ENCODE measurements at places on chromosomes 12 and 14.

DNA sequence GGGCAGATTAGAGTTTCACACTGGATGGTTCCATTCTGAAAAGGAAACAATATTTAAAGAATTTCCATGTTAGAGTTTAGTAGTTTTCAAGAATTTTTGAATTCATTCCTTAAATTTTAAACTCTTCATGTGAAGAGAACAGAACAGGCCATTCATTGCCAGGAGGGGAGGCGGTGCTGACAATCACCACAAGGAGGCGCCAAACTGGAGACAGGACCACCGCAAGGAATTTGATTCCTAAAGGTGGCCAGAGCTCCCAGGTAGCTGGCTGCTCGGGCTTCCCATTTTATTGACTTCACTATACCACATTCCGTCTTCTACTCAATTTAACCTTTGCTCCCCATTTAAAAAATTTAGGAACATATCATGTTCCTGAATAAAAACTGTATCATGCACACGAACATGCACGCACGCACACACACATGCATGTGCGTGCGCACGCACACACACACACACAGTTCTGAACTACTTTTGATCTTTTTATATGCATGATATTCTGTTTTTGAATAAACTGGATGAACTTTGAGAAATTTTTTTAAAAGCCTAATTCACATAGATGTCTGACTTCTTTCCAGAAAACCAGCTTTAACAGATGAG lies 101.2 kb downstream of the NELL2 start:
- peak; percentile 12 for DNase-seq

DNA sequence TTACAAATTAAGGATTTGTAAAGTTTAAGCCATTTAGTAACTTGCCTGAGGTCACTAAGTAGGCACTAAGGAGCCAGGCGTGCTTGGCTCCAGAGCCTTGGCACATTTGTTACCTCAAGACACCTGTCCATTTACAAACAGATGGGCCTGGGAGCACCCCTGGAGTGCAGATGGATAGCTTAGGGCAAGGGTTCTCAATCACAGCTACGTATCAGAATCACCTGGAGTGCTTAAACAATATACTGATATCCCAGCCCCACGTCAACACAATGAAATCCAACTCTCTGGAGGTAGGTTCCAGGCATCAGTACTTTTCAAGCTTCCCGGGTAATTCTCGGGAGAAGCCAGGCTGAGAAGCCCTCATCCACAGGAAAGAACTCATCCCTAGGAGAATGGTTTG lies 45.4 kb downstream of the SLC8A3 start:
- DNase-seq, result no peak

DNA sequence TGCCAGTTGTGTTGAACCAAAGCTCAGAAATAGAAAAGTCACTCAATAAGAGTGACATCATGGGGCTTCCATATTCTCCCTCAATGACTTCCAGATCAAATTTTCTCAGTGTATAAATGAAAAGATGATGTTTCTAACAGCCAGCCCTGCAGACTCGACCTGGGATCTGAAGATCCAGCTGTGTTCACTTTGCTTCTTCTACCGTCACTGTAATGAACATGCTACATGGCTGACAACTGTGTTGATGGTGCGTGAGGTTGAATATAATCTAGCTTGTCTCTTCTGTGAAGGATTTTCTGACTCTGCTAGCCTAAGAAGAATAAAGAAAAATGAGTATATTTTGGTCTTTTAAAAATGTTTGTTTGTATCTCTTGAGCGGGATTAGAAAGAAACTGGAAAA lies 577.8 kb downstream of the ETNK1 start:
- DNase-seq, result no peak

DNA sequence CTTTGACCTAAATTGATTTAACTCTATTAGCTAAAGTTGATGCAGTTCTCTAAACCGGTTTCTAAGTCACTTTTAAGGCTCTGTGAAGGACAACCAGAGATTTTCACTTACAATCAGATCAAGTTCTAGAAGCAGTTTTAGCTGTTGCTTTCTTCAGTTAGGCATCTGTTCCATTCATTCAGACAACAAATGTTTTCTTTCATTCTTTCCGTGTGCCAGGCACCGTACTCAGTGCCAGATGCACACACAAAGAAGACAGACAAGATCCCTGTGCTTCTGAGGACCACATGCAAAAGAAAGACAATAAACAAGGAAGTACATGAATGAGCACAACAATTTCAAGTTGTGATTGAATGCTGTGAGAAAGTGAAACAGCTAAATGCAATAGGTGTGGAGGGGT lies 11.1 kb upstream of the EGLN3 start:
- no peak for DNase-seq

- DNase-seq, result no peak
Observed at GRCh38 chr12:76768576-76768975, 4.7 kb downstream of the ZDHHC17 start.

DNA sequence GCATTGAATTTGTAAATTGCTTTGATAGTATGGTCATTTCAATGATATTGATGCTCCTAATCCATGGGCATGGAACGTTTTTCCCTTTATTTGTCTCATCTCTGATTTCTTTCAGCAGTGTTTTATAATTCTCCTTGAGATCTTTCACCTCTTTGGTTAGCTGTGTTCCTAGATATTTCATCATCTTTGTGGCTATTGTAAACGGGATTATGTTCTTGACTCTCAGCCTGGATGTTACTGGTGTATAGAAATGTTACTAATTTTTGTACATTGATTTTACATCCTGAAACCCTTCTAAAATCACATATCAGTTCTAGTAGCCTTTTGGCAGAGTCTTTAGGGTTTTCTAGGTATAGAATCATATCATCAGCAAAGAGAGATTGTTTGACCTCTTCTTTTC lies 52.6 kb downstream of the SYNE2 start:
- no peak for DNase-seq

- no peak for DNase-seq
Observed at GRCh38 chr12:93918262-93918661, 230.1 kb upstream of the PLXNC1 start.

DNA sequence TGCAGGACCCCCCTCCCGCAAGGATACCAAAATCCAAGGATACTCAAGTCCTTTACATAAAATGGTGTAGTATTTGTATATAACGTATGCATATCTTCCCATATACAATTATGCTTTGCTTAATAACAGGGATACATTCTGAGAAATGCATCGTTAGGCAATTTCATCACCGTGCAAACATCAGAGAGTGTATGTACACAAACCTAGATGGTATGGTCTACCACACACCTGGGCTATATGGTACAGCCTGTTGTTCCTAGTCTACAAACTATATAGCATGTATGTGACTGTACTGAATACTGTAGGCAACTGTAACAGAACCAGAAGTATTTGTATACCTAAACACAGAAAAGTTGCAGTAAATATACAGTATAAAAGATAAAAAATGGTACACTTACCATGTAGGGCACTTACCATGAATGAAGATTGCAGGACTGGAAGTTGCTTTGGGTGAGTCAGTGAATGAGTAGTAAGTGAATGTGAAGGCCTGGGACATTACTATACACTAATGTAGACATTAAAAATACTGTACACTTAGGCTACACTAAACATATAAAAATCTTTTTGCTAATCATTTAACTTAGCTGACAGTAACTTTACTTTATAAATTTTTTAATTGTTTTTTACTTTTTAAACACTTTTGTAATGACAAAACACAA lies 141.1 kb downstream of the SLC41A2 start:
- DNase-seq, result no peak

DNA sequence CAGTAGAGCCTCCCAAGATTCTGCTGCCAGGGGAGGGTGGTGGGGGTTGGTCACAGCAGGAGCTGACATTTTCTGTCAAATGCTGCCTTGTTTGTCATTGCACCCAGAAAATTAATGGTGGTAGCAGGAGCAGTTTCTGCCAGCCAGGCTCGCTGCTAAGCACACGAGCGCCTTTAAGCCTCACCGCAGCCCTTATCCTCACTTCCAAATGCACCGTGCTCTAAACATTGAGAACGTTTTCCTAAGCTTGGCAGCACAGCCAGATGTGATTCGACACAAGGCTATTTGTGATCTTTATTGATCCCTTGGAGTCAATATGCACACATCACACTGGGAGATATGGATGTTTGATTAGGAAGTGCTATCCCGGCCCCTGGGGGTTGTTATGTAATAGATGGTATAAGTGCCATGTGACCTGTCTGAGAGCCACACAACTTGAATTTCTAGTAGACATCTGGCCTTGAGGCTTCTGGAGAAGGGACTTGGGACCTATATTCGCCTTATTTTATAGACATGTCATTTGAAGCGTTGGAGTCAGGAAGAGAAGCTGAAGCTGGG lies 31.6 kb upstream of the BEGAIN start:
- no peak for DNase-seq

GRCh38 chr14:96039633-96040311 lies 610 bp downstream of the C14orf132 start:
- DNase-seq, result peak; percentile 6

- no peak for DNase-seq
Observed at GRCh38 chr12:66500091-66500490, 178.8 kb downstream of the GRIP1 start.

GRCh38 chr12:79023784-79024183 lies 159.2 kb downstream of the SYT1 start:
- no peak for DNase-seq

GRCh38 chr14:105023144-105023543 lies 2.3 kb upstream of the CDCA4 start:
- no peak for DNase-seq
